Transverse colon (tissue), 4 donors: ENCODE measurements at places on chromosomes 1 and 21. TPM values are rescaled to one million over a fixed set of nuclear protein-coding genes. Genes with fewer than 3 reads are reported as not detected.

- DNase-seq = no peak
Observed at GRCh38 chr1:66298464-66298863, 235.5 kb upstream of the SGIP1 start.

GRCh38 chr1:22861764-22862440 lies 110.8 kb downstream of the LACTBL1 start:
- DNase-seq = peak; percentile 22

GRCh38 chr1:34929497-34929852 lies at the start of gene DLGAP3:
TSS of gene DLGAP3 (minus strand) at chr1:34929650. CDS start at chr1:34905383, 24,267 bp downstream.
- no peak for DNase-seq

DNA sequence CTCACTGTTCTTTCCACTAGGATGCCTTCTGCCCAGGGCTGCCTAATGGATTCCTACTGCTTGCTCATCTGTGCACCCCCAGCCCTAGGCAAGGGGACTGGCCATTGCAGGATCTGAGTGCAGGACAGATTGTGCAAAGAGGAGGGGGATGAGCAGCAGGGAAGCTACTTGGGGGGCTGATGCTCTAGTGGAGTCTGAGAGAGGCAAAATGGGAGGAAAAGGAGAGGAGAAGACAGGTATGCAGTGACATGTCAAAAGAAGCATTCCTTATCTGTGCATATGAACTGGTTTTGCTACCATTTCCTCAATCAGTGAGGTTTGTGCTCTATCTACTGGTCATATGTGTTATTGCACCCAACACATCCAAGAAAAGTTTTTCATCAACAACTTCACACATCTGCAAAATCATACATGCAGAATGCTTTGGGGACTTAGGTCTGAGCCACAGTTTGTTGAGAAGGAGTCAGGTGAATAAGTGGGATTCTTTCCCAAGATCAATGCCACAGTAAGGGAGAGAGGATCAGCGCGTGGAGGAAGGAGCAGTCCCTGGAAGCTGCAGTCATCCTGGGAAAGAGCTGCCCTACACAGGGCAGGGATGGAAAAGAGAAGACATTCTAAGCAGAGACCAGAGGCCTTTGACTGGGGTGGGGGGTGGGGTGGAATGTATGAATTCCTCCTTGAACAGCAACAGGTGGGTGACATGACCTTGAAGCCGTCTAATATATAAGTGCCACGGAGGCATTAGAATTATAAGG lies 14.4 kb downstream of the SLC5A9 start:
- no peak for DNase-seq

DNA sequence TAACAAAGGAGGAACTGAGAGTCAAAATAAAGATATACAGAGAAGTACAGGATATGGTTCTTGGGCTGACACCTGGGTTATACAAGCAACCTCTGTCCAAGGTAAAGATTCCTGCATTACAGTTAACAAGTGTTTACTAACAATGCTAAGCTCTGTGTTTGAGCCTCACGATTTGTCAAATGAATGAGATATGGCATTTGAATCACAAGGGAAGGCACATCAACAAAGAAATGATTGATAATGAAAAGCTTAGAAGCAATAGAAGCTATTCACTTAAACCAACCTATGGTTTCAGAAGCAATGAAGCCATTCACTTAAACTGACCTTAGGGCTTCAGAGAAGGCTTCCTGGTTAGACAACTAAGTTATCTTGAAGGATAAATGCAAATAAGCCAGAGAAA lies 199.5 kb downstream of the AGBL4 start:
- DNase-seq = no peak

GRCh38 chr1:193785850-193786420 lies 599.5 kb upstream of the B3GALT2 start:
- no peak for DNase-seq

DNA sequence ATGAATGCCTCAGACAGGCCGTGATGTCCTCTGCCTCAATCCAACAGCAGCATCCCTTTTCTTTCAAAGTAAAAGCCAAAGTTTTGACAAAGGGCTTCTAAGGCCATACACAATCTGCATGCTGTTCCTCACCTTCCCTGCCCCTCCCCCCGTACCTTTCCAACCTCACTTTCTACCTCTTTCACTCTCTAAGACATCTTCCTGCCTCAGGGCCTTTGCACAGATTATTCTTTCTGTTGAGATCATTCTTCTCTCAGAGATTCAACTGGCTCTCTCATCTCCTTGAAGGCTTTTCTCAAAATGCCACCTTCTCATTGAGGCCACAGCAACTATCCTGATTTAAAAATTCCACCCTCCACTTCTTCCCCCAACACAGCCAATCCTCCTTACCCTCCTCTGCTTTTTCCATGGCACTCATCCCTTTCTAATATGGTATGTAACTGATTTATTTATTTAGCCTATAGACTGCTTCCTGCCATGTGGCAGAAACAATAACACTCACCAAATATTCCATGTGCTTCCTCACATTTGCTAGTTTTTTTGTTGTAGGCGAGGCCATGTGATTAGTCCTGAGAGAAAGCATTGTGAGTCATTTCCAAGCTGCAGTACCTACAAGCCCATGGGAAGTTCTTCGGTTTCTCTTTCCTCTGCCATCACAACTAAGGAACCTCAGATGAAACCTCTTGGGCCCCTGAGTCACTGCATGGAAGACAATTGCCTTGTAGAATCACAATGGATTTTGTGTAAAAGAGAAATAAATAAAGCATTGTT lies 58.7 kb upstream of the GADD45A start:
- no peak for DNase-seq

GRCh38 chr1:201305815-201306214 lies 22.5 kb downstream of the PKP1 start:
- no peak for DNase-seq

GRCh38 chr1:204171751-204172178 lies 5.6 kb upstream of the REN start:
- no peak for DNase-seq

DNA sequence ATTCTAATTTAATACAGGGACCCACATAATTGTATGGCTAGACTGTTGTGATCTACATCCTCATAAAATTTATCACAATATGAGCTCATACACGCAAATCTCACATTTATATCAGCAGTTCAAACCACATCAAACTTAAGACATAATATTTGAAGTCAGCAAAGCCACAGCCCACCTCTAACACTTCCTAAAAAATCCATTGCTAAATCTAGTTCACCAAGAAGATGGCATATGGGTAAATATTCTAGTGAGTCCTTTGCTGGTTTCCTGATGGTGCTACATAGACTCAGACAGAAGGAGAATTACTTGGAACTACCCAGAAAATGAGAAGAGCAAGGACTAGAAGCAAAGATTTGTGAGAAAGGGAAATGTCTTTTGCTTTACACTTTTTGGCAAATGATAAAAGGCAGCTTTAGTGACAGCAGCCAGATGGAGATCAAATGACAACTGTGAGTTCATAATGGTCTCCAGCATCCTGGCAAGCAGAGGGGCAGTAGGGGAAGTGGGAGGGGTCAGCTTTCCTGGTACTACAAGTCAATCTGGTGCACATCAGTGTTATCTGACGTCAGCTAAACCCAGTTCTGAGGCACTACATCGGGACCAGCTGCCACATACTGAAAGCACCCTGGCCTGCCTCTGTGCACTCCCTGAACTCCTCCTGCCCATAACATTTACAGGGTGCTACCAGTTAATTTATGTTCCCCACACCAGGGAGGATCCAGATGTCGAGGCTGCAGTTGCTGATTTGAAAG lies 10.6 kb upstream of the GADD45A start:
- peak; percentile 24 for DNase-seq

DNA sequence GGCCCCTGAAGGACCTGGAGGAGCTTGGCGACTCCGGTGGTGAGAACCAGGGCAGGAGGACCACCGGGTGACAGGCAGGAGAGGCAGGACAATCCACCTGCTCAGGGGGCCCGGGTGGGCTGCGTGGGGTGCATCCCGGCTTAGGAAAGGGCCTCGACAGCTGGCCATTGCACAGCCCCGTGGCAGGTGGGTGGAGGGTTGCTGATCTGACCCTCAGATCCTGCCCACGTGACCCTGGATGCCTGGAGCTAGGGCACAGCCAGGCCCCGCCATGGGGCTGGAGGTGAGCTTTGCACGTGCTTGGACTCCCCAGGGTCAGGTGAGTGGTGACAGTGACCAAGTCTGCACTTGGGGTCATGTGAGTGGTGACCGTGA lies 35.5 kb upstream of the SLC19A1 start:
- no peak for DNase-seq

- DNase-seq = no peak
Observed at GRCh38 chr1:212915245-212916091, 34.9 kb upstream of the VASH2 start.

DNA sequence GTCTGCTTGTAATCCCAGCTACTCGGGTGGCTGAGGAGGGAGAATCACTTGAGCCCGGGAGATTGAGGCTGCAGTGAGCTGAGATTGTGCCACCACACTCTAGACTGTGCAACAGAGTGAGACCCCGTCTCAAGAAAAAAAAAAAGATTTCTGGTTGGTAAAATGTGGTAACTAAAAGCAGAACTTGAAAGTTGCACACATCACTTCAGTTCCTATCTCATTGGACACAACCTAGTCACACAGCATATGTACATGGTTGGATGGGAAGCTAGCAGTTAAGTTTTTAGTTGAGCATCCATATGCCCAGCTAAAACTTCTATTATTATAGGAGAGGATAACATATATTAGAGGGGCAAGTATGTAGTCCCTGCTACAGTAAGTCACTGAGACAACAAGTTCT lies 22.1 kb downstream of the BCAS2 start:
- DNase-seq = no peak

Gene SPRR5
- total RNA-seq = not detected

Gene NAV1
- 18.1 TPM for total RNA-seq

Gene OR10Z1
- not detected for total RNA-seq

Gene PKP1
- total RNA-seq = not detected

Gene KMO
- total RNA-seq = 2.5 TPM

Gene NOS1AP
- total RNA-seq = 11.4 TPM

Gene EVA1B
- 10.5 TPM for total RNA-seq

Gene KCNJ10
- total RNA-seq = not detected

Gene SLC26A9
- total RNA-seq = not detected

Gene ATP1A2
- total RNA-seq = 40.8 TPM

Gene VASH2
- not detected for total RNA-seq
